AG04449 (cell line): ENCODE measurements at places on chromosomes 3 and 15.

- no peak for DNase-seq
These were observed 483 bp downstream of the MEX3B start for GRCh38 chr15:82045179-82045891.

- DNase-seq: no peak
These were observed 28.3 kb downstream of the SRP14 start for GRCh38 chr15:40010686-40011085.

- no peak for DNase-seq
These were observed 1.9 kb upstream of the DPPA4 start for GRCh38 chr3:109339197-109339596.

GRCh38 chr3:73669260-73669659, 44.5 kb upstream of the PDZRN3 start:
- no peak for DNase-seq

- no peak for DNase-seq
These were observed 15.0 kb downstream of the TAGLN3 start for GRCh38 chr3:112013784-112014143.

DNA sequence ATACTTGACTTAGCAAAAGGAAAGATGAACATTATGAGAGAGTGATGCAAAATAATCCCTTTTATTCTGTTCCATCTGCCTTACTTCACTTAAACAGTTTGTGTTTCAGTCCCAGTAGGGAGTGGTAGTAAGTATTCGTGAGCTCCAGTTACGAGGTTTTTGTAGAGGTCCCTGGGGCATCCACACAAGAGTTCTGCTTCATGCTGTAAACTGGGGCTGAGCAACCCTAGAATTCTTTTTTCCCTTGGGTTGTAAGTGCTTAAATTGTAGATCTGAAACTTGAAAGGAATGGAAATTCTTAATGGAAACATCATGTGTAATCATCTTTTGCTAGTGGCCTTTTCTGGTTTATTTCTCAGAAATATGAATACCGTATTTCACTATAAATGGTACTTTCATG, 79.5 kb downstream of the SEMA6D start:
- no peak for DNase-seq

GRCh38 chr15:86603466-86603865, 523.8 kb downstream of the AGBL1 start:
- DNase-seq: no peak

- no peak for DNase-seq
These were observed 1.3 kb upstream of the PRKAR2A start for GRCh38 chr3:48848816-48849515.

DNA sequence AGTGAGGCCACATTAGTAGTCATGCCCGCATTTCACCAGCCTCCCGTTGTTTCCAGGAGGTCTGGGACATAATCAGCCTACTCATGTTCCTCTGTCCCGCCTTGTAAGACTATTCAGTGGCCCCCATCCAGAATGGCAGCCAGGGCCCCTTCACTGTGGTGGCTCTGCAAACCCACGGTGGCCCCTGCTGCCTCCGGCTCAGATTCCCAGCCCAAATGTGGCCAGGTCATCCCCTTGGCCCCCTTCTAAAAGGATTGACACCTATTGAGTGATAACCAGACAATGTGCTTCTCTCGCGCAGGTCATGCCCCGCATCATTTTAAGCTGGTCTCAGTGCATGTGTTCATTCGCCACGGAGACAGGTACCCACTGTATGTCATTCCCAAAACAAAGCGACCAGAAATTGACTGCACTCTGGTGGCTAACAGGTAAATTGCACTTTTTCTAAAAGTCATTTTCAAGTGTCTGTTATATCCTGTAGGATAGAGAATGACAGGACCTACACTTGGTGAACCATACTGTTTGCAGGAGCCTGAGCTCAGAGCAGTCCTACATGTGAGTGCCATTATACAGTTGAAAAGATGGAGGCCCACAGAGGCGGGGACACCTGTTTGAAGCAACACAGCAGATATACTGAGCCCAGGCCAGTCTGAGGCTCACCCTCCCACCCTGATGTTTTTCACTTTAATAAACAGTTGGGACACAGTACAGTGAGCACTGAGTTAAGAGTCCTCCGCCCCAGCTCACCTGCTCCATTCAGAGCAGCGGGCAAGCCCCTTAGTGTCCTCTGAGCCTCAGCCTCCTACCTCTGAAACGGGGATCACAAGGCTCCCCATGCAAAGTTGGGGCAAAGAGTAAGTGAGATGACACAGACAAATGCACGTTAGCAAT, 47.7 kb downstream of the PXYLP1 start:
- DNase-seq: no peak

DNA sequence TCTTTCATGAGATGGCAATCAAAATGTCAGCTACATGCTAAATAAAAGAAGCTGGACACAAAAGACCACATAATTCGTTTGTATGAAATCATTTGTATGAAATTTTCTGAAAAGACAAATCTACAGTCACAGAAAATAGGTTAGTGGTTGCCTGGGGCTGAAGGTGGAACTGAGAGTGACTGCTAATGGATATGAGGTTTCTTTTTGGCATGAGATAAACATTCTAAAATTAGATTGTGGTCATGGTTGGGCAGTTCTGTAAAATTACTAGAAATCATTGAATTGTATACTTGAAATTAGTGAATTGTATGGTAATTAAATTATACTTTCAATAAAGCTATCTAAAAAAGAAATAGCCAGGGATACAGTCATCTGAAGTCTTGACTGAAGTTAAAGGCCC, 2.7 kb upstream of the DMXL2 start:
- DNase-seq: no peak

- no peak for DNase-seq
These were observed 33.8 kb upstream of the GYG1 start for GRCh38 chr3:148957586-148957985.
